ENCODE measurements at places on chromosomes 6 and 20.
A peak's percentile ranks its signal among the peaks of the same experiment; 100 is the strongest.

- no peak for DNase-seq
Observed at GRCh38 chr6:30735668-30736314, 6.7 kb downstream of the FLOT1 start.

- DNase-seq, result no peak
Observed at GRCh38 chr20:62357187-62357667, 9.9 kb downstream of the LAMA5 start.

- no peak for DNase-seq
Observed at GRCh38 chr6:26311385-26312095, 53.5 kb upstream of the BTN3A2 start.

DNA sequence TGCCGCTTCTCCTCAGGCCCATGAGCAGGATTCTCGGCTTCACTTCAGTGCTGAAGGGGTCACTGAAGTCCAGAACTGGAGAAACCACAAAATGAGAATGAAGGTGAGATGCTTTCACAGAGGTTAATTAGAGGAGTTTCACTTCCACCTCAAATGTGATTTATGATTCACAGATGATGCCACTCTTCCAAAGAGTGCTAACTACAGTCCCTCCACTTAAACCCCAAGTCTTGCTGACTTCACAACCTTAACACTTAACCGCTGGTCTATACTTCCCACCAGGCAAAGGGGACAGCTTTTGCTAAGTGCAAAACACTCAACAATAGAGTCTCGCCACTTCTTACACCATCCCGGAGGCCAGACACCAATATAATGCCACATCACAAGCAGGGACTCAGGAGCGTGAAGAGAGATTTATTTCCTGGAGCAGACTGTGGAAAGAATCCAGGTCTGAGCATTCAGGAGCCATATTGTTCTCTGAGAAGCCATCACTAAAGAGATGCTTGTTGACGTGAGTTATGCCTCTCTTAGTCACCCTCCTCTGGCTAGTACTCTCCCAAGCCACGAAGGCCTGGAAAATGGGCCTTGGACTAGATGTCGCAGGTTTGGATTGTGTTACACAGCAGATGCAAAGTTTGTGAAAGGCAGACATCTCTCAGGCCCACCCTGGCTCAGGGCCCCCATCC lies 24.4 kb downstream of the RRAGD start:
- no peak for DNase-seq

DNA sequence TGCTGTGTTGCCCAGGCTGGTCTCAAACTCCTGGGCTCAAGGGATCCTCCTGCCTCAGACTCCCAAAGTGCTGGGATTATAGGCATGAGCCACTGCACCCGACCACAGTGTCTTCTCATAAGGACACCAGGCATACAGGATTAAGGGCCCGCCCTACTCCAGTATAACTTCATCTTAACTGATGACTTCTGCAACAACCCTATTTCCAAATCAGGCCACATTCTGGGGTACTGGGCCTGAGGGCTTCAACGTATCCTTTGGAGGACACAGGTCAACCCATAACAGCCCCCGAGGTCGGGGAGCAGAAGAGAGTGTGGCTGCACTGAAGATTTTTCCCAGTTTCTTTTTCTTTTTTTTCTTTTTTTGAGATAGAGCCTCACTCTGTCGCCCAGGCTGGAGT lies 39.7 kb downstream of the SUN5 start:
- DNase-seq, result peak; percentile 3

GRCh38 chr6:93104195-93104817 lies 315.1 kb downstream of the EPHA7 start:
- DNase-seq, result no peak

DNA sequence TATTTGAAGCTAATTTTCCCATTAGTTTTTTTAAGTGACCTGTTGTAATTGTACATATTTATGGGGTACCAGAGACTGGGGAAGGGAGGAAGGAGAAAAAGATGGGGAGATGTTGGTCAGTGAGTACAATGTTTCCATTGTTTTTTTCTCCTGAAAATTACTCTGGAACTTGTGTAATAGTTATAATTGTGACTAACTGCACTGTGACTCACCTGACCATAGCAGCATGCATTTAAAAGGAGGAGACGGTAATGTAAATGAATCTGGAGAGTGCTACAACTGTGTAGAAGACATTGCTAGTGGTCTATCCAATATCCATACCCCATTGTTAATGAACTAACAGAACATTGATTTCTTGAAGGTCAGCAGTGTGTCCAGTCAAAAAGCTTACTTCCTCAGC lies 133.4 kb downstream of the RFPL4B start:
- no peak for DNase-seq

DNA sequence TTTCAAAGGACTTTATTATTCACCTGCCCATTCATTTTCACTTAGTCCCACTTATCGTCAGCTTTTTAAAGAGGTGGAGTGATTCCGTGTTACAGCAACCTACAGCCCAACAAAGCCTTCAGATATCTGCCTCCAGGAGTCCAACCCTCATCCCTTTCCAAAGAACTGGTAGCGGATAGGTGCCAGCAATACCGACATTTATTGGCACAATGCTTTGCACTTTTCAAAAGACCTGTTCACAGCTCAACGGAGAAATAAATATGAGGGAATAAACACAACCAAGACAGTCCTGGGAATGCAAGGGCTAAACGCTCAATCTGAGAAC lies 819 bp upstream of the MTRF1L start:
- DNase-seq, result no peak

DNA sequence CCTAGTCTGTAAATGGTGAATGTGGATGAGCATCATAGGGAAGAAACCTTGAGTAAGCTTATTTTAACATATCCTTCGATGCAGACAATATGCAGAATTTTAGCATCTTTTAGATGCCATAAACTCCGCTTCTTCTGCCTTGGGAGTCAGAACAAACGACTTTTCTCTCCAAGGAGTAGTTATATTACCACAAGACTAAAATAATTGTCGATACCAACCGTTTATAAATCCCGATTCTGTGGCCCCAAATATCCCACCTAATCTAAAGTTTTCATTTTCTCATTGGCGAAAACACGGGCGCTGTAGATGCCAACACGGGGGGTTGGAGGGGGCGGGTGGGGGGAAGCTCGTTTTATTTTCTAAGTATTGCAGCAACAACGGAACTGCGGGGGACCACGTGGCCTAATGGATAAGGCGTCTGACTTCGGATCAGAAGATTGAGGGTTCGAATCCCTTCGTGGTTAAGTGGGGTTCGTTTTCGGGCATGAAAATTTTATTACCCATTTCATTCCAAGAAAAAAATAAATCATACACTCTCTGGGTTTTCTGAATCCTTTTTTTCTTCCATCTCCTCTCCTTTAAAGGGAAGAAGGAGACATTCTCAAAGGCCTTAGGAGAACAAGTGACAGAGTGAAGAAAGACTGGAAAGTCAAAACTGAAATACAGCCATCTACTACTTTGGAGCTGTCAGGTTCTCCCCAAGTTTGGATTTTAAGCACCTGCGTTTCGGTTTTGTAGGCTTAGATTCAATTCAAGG lies 65.5 kb upstream of the BTN3A2 start:
- DNase-seq, result no peak

- no peak for DNase-seq
Observed at GRCh38 chr6:12249541-12250382, 40.4 kb upstream of the EDN1 start.

DNA sequence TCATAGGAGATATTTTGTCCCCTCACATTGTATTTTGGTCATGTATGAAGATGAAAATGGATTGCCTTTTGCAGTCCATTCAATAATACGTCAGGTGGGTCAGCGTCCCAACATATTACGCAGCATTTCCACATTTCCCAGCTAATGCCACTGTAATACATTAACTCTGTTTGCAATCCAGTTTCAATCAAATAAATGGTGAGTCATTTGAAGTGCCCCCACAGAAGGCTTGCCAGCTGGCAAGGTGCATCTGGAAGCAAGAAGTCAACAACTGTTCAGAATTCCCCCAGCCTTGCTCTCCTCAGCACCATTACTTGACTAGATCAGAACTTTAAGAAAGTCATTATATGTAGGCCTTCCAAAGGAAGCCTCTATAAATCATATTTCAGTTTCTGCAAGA lies 50.4 kb downstream of the PHACTR1 start:
- DNase-seq, result no peak

- DNase-seq, result no peak
Observed at GRCh38 chr6:168841609-168842278, 400.8 kb downstream of the SMOC2 start.

- no peak for DNase-seq
Observed at GRCh38 chr6:84605298-84605697, 159.1 kb downstream of the TBX18 start.

GRCh38 chr20:43508106-43508505 lies 609 bp downstream of the L3MBTL1 start:
- no peak for DNase-seq

GRCh38 chr6:137490961-137491360 lies 3.2 kb downstream of the OLIG3 start:
- DNase-seq, result no peak

DNA sequence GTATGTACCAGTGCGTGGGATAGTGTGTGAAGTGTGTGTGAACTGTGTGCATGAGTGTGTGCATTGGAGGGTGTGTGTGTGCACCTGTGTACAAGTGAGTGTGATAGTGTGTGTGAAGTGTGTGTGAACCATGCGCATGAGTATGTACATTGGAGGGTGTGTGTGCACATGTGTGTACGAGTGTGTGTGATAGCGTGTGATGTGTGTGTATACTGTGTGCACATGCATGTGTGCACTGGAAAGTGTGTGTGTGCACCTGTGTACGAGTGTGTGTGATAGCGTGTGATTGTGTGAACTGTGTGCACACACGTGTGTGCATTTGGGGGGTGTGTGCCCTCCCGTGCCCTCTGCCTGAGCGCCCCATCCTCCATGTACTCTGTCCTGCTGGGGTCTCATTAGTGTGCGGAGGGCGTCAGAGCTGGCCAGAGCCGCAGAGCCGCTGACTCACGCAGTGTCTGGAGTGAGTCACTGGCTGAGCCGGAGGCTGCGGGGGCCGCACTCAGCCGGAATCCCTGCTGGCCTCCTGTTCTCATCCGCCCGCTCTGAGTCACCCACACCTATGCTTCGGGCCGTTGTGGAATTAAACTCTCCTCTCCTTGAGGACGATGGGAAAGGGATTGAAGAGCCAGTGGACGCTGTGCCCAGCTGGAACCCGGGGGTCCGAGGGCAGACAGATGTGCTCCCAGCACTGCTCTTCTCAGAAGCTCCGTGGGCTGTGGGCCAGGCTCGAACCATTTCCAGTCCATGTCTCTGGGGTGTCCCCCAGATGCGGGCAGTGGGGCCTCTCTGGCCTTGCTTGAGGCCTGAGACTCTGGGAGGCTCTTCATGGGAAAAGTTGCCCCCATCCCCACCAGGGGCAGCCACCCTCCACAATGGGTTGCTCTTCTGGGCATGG lies 27.3 kb upstream of the STX16 start:
- no peak for DNase-seq

DNA sequence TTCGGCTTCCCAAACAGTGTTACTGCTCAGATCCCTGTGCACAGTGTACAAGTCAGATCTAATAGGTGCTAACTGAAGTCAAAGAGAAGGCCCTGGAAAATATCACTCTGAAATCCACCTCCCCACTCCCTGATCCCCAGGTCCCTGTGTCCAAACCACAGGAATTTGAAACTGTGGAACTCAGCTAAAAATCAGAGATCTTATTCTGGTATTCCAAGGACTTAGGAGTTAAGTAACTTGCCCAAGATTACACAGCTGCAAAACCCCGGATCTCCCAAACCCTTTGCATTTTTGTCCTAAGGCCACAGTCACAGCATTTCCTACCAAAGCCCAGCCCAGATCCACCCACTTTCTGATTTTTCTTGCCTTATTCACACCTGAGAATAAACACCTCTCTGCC lies 32.3 kb upstream of the SLC23A2 start:
- no peak for DNase-seq

GRCh38 chr6:127969701-127970100 lies 68.8 kb upstream of the THEMIS start:
- no peak for DNase-seq

DNA sequence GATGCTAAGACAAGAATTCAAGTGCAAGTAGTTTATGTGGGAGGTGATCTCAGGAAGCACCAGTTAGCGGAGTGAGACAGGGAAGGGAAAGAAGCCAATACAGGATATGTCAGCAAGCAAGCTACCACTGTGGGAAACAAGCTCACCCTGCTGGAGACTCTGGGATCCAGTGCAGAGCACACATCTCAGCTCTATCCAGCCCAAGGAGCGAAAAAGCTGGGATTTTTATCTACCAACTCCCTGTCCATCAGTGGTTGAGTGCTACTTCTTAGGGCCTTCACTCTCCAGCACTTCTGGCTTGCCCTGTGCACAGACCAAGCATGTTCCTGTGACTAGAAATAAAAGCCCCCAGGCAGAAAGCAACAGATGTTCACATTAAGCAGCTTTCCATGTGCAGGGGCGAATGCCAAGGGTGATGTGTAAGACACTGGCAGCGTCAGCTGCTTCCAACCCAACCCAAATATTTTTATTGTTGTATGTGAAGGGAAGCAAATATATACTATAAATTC lies 10.8 kb upstream of the RNF24 start:
- DNase-seq, result no peak

- DNase-seq, result no peak
Observed at GRCh38 chr20:49775229-49775693, 37.4 kb upstream of the SLC9A8 start.

DNA sequence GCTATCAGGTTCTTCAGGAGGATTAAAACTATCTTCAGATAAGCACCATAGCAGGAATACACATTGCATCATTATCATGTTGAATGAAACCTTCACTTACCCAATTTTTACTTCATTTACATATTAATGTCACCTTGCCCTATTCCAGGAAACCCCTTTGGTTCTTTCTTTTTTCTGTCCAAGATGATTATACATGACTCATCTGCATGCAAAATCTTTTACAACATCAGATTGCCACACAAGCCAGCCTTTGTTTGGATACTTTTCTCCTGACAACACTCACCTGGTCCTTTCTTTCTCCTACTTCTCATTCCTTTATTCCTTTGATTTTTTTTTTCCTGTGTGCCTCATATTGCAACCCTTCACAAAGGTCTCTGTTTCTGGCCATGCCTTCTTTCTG lies 200.5 kb upstream of the POU3F2 start:
- no peak for DNase-seq

DNA sequence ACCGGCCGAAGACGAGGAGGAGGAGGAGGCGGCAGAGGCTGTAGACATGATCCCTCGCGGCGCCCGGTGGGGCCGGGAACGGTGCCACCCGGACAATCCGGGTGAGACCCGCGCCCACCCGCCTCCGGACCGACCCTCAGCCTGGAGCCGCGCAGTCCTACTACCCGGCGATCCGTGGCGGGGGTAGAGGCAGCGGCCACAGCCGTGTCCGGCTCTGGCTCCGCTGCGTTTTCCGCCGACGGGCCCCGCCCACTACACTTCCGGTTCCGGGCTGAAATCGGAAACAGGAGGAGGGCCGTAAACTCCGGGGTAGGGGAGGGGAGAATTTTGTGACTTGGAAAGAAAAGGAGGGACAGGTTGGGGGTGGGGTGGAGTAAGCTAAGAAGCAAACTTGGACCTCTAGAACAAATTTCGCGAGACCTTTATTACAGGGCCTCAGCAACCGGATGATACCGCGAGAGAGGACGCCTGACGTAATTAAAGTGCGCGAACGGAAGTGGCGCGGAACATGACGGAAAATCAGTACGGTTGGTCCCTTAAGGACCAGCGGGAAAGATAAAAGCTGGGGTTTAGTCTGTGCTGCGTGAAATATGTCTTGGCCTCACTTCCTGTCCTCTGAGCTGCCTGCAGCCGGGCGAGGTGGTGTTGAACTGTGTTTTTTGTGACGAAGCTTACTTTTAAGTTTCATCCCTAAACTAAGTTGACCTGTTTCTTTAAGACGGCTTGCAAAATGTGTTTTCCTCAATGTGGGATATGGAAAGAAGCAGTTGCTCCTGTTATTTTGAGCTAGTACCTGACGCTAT lies at the start of gene MAP3K7:
MAP3K7 (minus strand) TSS at position 237 of the 803 bp plus-strand sequence; CDS start at position 48, 189 bp downstream.
- peak; percentile 99 for DNase-seq

GRCh38 chr6:53568776-53569616 lies 24.1 kb upstream of the GCLC start:
- DNase-seq, result no peak

- no peak for DNase-seq
Observed at GRCh38 chr6:32983493-32983848, 15.1 kb downstream of the BRD2 start.

Data from lower leg skin (tissue), 4 donors.